Hematopoietic multipotent progenitor cell treated with erythropoietin and hydrocortisone succinate and interleukin-3 and kit ligand, for 4 days (in vitro differentiated cells): ENCODE measurements at places on chromosomes 3 and 15.

DNA sequence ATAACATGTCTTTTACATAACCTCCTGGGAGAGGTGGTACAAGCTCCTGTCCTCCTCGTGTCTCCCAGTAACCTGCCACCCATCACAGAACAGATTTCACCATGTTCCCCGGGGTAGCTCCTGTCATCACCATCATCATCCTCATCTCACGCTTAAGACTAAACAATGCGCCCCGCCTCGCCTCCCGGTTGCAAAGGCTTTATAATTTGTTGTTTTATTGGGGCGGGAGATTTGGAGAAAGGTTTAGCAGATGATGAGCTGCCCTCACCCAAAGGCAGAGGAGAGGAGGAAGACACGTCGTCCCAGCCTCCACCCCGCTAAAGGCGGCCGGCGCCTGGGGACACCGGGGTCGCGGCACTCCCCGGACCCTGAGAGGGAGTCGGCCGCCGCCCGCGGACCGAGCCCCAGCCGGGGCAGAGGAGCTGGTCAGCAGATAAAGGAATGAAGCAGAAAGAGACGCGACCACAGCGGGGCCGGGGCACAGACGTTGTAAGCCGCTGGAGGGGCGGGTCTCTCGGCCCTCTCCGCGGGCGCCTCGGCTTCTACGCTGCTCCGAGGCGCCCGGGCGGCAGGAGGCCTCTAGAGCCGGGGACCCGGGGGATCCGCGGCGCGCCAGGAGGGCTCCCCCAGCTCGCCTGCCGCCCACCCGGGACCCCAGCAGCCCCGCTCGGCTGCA lies 589 bp downstream of the HERC1 start:
- peak; percentile 67 for DNase-seq

DNA sequence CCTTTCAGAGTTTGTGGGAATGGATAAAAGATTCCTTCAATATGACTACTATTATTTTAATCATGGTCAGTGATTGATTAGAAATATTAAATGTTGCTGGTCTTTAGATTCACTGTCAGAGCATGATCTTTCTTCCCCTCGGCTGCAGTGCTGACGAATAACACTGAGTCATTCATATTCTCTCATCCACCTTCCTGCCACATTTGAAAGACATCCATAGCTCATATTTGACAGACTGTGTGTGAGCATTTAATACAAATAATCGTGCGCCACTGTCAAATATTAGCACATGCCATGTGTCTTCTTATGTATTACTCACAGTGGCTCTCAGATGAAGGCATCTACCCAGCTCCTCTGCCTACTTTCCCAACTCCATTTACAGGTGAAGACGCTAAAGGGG lies 476.5 kb upstream of the TPRG1 start:
- no peak for DNase-seq

DNA sequence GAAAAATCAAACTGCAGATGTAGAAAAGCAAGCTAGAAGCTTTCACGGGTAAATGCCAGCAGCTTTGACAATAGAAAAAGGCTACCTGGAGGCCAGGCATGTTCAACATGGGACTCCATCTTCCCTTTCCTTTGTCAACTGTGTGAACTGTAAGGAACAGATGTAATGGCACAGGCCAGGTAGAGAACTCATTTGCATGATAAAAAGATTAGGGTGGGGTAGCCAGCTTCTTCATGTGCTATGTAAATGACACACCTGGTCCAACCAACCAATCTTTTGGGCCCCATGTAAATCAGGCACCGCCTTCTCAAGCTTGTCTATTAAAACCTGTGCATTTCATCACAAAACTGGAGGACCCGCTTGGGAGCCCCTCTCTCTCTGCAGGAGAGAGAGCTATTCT lies 686.5 kb upstream of the GOLIM4 start:
- no peak for DNase-seq

- no peak for DNase-seq
Measured at GRCh38 chr3:24374801-24375200, 119.8 kb downstream of the THRB start.

DNA sequence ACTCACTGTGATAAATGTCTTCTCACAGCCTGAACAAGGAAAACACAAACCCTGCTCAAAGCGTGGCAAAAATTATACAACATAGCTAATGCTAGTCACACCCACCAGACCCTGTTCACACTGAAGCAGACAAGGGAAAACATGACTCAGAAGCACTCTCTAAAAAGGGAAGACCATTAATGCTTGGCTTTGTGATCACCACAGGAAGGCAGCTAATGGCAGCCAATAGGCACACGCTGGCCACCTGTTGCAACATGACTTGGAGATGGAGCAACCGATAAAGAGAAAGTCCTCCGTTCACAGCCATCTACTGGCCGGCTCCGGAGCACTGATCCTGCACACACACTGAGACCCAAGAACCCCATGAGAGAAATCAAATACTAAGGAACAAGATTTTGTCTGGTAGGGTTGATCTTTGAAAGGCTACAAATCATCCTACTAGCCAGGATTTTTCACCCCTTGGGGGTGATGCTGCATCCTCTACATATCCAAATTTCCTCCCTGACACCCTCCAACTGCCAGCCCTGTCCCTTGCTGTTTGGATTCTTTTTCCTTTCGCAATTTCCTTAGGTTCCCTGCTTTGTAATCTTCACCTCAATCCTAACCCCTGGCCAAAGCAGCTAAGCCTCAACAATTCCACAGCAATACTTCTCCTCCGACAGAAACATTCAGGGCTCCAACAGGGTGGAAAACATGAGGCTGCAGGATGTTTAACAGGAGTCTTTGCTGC lies 3.2 kb downstream of the ZXDC start:
- DNase-seq: peak; percentile 93

- DNase-seq: no peak
Measured at GRCh38 chr3:192611411-192611810, 115.9 kb downstream of the FGF12 start.

GRCh38 chr3:174408310-174408709 lies 450.8 kb upstream of the NAALADL2 start:
- no peak for DNase-seq

- DNase-seq: peak; percentile 80
Measured at GRCh38 chr3:167406876-167407492, 26.9 kb upstream of the ZBBX start.

GRCh38 chr3:4719046-4719501 lies 225.9 kb downstream of the ITPR1 start:
- DNase-seq: no peak

GRCh38 chr3:157103860-157104259 lies 56.1 kb downstream of the CCNL1 start:
- DNase-seq: no peak

GRCh38 chr3:137205394-137206045 lies 247.7 kb downstream of the IL20RB start:
- no peak for DNase-seq

DNA sequence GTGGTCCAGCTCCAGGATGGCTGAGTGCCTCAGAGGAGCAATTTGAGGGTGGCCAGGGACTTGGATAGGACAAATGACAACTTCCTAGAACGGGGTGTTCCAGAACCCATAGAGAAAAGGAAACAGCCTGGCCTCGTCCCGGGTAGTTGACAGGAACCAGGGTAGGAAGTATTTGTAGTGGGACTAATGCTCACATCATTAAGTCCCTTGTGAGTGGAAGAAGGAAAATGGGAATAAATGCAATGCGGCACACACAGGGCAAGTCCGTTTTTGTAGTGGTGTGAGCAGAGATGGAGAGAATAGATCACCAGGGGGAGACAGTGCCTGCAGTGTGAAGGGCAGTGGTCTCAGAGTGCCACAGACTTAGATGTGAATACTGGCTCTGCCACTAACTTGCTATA lies 19.6 kb downstream of the TIMP4 start:
- peak; percentile 67 for DNase-seq

GRCh38 chr3:29183346-29184087 lies 97.4 kb upstream of the RBMS3 start:
- DNase-seq: no peak

DNA sequence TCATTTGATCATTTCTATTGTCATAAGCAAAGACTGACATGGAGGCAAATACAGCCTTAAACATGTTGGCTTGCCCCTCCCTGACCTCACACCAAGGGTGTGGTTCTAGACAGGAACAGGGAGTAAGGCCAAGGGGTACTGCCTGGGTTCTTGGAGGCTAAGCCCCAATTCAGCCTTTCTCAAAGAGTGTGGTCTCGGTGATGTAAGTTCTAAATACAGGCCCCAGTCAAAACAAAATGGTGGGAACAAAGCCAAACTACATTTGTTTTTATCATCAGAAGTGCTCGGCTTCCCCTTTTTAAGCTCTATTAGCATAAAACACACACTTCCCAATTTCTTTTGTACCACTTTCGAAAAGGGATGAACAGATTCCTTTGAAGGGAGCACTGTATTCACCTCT lies 129.5 kb downstream of the ATP8B4 start:
- DNase-seq: peak; percentile 63

GRCh38 chr15:57061696-57062095 lies 143.3 kb downstream of the TCF12 start:
- no peak for DNase-seq

DNA sequence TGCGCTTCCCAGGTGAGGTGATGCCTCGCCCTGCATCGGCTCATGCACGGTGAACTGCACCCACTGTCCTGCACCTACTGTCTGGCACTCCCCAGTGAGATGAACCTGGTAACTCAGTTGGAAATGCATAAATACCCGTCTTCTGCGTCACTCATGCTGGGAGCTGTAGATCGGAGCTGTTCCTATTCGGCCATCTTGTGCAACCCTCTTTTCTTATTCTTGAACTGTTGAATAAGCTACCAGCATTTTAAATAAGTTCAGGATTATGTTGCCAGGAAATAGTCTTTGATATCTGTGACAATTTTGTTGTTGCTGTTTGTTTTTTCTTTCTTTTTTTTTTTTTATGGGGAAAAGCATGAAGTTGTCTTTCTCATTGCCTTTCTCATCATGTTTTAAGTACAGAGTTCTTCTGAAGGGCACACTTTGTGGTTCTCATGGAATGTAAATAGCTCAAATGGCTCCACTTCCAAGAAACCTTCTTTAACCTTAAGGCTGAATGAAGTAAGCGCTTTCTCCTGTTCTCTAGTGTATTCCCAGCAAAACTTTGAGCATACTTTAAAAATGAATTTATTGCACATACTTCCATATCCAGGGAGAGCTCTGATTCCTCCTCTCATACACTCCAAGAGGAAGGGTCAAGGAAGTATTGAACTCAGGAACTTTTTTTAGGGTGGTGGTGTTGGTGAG lies 468.0 kb upstream of the TBL1XR1 start:
- no peak for DNase-seq

GRCh38 chr3:156598413-156598812 lies 43.5 kb upstream of the SSR3 start:
- no peak for DNase-seq

DNA sequence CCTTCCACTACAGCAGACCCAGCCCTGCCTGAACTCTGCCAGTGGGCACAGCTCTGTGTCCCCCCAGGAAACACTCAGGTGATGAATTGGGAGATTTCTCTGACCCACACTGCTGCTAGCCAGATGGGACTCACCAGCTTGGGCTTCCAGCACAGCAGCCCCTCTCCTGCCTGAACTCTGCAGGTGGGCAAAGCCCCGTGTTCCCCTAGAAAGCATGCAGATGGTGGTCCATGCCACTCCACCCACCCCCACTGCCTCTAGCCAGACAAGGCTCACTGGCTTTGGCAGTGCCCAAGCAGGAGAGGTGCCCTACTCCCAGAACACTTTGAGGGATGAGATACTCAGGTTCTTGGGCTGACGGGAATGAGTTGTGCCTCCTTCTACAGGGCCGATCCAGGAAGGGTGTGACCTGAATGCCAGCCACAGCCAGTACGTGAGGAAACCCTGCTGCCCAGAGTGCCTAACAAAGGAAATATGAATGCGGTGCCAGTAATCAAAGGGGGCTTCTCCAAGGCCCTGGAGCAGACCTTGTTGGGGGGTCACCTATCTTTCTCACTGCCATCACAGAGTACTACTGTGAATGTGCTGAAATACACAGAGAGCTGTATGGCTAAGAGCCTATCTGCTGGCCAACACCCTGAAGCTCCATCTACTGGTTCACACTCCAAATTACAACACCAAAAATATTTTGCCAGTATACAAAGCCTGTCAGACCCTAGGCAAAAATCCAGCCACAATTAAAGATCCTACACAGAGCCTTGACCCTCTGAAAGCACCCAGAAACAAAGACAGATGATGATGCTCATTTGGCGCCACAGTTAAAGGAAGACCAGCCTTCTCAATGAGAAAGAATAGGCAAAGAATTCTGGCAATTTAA lies 61.9 kb downstream of the BTLA start:
- DNase-seq: peak; percentile 68

GRCh38 chr15:31392761-31393401 lies 66.2 kb downstream of the KLF13 start:
- DNase-seq: peak; percentile 38

DNA sequence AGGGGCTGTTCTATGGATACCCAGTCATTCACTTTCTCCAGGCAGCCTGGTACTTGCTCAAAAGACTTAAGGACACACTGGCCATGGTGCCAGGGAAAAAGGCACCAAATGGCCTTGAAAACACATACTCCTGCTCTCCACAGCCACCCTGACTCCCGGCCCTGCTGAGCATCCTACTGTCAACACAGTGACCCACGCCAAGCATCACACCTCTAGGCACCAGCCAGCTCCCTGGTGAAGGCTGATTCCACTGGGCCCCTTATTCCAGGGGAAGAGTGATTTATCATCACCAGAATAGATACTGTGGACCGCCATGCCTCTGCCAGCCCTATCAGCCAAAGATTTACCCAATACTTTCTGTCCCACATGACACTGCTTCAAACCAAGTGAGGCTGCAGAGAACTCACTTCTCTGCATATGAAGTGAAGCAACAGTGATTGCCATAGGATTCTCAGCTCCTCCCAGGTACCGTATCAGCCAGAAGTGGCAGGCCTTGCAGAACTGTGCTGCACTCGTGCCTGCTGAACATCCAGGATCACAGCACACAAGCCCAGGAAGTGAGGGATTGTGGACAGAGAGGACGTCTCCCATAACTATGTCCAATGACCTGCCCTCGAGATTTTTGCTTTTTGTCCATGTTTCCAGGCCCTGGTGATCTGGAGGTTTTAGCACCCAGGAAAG lies 63.7 kb downstream of the WHAMM start:
- no peak for DNase-seq

GRCh38 chr3:100072326-100073048 lies 41.8 kb downstream of the FILIP1L start:
- peak; percentile 78 for DNase-seq

GRCh38 chr3:72161881-72162595 lies 377.1 kb upstream of the PROK2 start:
- DNase-seq: no peak

- DNase-seq: no peak
Measured at GRCh38 chr3:163924600-163924999, 1153.7 kb downstream of the SI start.

GRCh38 chr3:17387108-17387507 lies 355.3 kb downstream of the TBC1D5 start:
- no peak for DNase-seq

- peak; percentile 25 for DNase-seq
Measured at GRCh38 chr3:9770276-9770812, 597 bp upstream of the CAMK1 start.

- no peak for DNase-seq
Measured at GRCh38 chr15:45242289-45242688, 9.7 kb upstream of the SLC28A2 start.

- DNase-seq: no peak
Measured at GRCh38 chr3:12954180-12954579, 112.8 kb upstream of the RPL32 start.

- DNase-seq: no peak
Measured at GRCh38 chr3:58034738-58035523, 26.7 kb downstream of the FLNB start.
